NCI-H1048 (cell line): ENCODE measurements at places on chromosomes 7 and 10.

GRCh38 chr7:108292541-108292940 lies 162.4 kb upstream of the LAMB4 start:
- no peak for DNase-seq

- DNase-seq = no peak
These were observed 18.9 kb upstream of the ZNF138 start for GRCh38 chr7:64775289-64775688.

- DNase-seq = no peak
These were observed 40.6 kb downstream of the CYP17A1 start for GRCh38 chr10:102796407-102797176.

DNA sequence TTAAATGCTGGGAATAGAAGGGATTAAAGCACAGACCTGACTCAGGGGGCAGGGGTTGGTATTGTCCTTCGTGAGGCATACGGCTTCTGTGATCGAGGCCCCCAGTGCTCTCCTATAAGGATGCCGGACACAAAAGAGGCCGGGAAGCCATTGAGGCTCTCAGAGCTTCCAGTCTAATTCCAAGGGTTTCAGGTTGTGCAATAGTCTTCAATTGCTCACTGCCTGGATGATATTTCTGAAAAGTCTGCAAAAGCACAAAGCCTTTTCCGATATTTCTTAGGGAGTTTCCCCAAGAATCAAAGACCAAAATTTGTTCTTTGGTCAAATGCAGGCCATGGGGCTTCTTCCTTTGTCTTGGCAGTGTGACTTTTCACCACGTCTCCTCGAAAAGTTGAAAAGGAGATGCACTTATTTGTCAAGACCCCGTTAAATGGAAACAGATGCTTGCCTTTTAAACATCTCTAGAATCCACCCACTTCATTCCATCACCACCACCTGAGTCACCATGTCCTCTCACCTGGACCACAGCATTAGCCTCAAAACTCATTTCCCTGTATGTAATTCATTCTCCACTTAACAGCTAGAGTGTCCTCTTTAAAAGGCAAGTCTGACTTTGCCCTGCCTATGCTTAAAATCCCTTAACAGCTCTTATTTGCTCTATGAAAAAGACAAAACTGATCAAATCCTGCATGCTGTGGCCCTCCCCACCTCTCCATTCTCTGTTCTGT lies 134.8 kb upstream of the NAMPT start:
- no peak for DNase-seq

- DNase-seq = no peak
These were observed 385.2 kb upstream of the KLF6 start for GRCh38 chr10:4170181-4170580.

DNA sequence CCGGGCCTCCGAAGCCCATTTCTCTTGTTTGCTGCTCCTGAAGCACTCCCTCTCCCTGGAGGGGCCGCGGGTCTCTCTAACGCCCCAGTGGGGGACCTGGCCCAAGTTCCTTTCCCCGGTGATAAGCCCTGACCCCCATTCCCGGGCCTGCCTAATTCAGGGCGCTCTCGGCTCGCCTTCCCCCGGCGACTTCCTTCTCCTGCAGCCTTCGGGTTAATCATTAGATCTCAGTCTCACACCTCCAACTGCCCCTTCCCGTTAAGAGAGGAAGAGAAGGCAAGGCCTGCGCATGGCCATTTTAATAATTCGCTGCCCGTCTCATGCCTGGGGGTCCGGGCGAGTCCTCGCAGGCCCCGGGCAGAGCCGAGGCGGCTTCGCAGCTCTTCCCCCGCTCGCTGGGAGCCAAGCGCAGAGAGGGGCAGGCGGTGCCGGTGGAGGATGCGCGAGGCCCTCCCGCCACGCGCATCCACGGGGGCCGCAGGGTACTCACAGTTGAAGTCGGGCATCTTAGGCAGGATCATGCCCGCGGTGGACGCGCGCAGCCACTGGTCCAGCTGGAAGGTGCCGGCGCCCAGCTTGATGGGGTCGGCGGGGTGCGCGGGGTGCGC lies 1.2 kb downstream of the MNX1 start:
- DNase-seq = no peak

DNA sequence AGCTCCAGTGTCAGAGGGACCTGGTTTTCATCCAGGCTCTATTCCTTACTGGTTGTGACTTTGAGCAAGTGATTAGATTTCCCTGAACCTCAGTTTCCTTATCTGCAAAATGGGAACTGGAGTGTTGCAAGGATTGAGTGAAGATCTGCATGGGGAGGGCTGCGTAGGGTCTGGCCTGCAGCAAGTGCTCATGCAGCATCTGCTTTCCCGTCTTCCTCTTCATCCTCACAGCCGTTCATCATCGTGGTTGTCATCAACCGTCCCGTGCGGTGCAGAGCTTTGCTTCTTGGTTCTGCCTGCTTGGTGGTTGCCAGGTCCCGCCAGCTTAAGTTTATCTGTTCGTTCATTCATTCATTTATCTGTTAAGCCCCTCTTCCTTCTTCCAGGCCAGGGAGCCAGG lies 135.0 kb downstream of the GRK5 start:
- DNase-seq = no peak

- no peak for DNase-seq
These were observed 63.2 kb downstream of the CYP51A1 start for GRCh38 chr7:92071032-92071431.

DNA sequence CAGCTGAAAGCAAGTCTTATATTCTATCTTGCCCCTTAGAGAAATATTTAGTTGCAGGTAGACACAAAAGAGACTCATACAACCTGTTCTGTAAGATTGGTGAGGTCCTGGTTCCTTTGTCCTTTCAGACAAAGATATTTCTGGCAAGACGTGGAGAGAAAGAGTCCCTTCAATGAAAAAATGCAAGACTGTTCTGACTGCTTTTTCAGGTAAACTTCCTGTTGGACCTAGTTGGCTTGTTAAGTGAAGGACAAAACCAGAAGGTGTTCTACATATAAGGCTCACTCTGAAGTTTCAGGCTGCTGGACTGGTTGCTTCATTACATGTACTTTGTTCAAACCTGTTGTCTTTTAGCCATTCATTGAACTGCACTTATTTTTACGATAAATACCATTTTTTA lies 119.0 kb upstream of the PTPRZ1 start:
- no peak for DNase-seq

DNA sequence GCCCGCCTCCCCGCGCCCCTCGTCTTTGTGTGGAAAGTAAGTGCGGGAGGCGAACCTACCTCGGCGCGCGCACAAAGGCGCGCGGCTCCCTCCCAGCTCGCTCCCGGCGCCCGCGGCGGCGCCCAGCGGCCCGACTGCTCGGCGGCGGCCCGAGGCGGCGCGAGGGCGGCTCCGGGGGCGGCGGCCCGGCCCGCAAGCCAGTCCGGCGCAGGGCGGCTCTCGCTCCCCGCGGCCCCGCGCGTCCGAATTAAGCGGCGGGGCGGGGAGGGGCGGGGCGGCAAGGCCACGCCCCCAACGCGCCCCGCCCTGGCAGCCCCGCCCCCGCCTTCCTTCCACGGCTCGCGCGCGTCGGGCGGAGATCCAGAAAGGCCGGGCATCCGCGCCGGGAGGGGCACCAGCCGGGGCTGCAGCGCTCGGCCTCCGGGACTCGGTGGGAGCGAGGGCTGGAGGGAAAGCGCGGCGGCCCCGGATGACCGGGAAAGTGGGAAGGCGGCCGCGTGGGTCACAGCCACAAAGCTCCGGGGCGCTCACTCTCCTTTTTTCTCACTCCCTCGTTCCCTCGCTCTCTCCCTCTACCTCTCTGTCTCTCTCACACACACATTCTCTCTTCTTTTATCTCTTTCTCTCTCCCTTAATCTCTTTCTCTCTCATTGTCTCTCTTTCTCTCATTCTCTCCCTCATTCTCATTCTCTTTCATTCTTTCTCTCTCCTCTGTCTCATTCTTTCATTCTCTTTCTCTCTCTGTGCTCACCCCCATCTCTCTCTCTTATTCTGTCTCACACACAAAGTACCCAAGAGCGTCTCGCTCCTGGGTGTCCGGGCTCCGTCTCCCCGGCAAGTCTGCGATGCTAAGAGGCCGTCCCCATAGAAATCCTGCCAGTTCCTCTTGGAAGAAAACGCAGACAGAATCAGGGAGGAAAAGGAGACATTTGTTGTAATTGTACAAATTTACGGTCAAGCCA lies 170.2 kb downstream of the FAM107B start:
- peak; percentile 13 for DNase-seq

- no peak for DNase-seq
These were observed 4.9 kb upstream of the ZMIZ2 start for GRCh38 chr7:44743750-44744149.

DNA sequence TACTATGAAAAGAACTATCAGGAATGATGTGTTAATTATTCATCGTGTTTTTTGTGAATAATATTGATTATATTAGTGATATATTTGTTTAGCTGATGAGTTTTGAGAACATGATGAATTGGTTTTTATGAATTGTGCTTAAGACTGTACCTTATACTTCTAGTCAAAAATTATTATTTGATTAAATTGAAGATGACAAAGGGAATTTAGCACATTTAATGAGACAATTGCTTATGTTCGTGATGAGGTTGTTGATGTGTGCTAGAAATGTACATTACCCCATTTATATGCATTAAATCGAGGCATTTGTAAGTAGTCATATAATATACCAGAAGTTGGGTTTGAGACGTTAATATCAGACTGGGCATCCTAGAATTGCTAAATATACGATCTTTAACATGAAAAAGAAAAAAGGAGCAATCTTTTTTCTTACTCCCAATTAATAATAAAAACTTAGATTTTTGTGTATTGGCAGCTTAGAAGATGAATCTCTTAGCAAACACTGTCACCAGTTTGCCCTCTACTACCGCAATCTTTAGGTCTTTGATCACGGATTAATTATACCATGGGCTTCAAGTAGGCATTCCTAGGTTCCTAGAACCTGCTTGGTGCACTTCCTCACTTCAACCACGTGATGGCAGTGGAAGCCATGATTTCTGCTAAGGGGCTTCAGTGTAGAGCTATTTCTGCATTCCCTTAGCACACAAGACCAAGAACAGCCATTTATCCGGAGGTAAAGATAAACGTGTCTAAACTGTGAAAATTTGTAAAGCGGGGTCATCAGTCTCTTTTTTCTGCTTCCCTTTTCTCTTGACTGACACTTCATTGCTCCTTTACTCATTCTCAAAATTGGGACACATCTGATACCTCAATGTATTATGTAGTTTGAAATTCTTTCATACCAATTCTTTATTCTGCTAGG lies 1.6 kb downstream of the KLHDC10 start:
- peak; percentile 37 for DNase-seq

DNA sequence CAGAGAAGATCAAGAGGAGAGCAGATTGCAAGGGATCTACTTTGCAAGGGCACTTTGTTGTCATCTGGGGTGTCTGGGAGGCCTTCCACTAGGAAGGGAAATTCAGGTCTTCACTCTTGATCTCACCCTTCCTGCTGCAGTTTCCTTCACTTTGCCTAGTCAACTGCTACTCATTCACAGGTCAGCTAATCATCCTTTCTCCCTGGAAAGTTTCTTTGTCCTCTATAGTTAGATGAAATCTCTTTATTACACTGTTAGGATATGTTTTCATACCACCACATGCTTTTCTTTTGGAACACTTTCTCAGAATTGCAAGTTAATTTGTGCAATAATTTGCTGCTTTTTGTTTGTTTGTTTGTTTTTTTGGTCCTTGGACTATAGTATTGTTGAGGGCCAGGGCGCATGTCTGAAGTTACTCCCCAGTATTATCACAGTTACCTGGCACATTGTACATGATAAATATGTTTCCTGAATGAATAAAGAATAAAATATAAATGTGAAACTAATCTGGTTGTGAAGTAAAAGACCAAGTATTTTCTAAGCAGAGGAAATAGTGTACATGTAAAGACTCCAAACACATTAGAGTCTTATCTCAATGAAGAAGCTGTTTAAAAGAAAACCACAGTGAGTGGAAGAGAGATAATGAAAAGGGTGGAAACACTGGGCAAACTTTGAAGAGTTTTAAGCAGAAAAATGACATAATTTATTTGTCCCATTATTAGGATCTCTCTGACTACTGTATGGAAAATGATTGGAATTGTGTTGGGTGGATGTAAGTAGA lies 139.9 kb upstream of the DGKB start:
- DNase-seq = no peak

GRCh38 chr10:78821052-78821451 lies 247.7 kb upstream of the ZMIZ1 start:
- DNase-seq = no peak

DNA sequence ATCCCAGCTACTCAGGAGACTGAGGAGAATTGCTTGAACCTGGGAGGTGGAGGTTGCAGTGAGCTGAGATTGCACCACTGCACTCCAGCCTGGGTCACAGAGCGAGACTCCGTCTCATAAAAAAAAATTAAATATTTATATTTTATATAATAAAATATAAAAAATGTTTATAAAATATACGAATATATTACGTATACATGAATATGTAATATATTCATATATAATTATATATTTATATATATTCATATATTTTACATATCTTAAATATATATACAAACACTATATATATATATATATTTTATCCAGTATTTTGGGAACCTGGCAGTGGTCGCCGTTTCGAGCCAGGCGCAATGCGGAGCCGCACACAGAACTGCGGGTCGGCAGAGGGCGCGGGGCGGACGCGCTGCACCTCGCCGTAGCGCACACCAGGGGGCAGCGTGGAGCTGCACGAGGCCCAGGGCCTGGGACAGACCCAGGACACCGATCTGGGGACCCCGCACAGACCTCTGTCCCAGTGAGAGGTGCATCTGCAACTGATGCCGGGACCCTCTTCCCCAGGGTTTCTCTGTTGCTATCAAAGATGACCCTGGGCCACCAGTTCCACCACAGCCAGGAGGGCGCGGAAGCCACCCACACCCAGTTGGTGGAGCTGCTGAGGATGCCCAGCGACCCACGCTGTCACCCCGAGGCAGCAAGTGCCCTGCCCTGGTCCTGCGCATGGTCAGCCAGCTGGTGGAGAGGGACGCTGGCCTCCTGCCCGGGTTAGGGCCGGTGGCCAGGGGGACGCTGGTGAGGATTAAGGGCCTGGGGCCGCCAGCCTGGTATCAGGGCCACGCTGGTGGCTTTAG lies 22.7 kb downstream of the AP5Z1 start:
- no peak for DNase-seq

GRCh38 chr10:43737003-43737402 lies 88.3 kb upstream of the ZNF32 start:
- DNase-seq = no peak

DNA sequence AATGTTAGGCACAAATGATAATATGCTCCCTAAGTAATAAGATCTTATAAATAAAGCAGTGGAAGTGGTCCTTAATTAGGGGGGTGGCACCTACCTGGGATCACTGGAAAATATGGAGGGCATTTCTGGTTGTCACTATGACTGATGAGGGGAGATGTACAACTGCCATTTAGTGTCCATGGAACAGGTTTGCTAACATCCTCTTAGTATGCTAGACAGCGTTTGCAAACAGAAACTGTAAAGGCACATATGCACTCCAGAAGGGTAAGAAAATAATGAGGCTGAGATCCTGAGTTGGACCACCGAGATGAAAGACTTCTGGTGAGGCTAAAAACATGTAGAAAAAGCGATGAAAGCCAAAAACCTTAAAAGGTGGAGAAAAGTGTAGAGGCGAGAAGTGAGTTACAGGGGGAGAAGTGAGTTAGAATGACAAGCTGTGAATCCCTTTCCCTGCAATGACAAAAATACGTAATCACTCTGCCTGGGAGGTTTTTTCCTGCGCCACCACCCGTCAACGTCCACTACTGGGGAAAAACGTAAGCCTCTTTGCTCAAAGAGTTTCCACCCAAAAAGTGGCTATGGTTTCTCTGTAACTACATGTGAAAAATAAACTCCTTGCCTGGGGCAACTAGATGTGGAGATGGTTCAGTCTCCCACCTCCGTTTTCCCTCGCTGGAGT lies 767 bp downstream of the KRIT1 start:
- DNase-seq = no peak

GRCh38 chr7:4140933-4141332 lies 541.2 kb upstream of the FOXK1 start:
- DNase-seq = no peak
